ENCODE measurements at places on chromosomes 5 and 9. TPM values are rescaled to one million over a fixed set of nuclear protein-coding genes. Genes with fewer than 3 reads are reported as not detected.

Gene URM1
- 43.5 TPM for total RNA-seq

Gene ZNF346
- total RNA-seq: 15.0 TPM

Gene KIF24
- 2.0 TPM for total RNA-seq

Gene TEX48
- total RNA-seq: not detected

Gene PRRX2
- total RNA-seq: not detected

Gene PCDHB3
- total RNA-seq: 4.7 TPM

Gene INSL4
- total RNA-seq: not detected

Gene TMEFF1
- 8.0 TPM for total RNA-seq

Gene AK8
- total RNA-seq: 0.13 TPM

Gene CARTPT
- total RNA-seq: not detected

Gene OLFM1
- not detected for total RNA-seq

Gene BTNL3
- total RNA-seq: 0.21 TPM

Gene SPATA31A3
- not detected for total RNA-seq

Gene FAM151B
- 12.0 TPM for total RNA-seq

Gene MFAP3
- total RNA-seq: 89.5 TPM

Gene CCNJL
- total RNA-seq: 2.4 TPM

Gene CDX1
- not detected for total RNA-seq

- no peak for DNase-seq
These were observed 11.7 kb upstream of the SH3PXD2B start for GRCh38 chr5:172466062-172466461.

GRCh38 chr5:15492545-15492944 lies 7.4 kb upstream of the FBXL7 start:
- DNase-seq: no peak

GRCh38 chr5:32506201-32506661 lies 61.7 kb upstream of the ZFR start:
- peak; percentile 46 for DNase-seq

DNA sequence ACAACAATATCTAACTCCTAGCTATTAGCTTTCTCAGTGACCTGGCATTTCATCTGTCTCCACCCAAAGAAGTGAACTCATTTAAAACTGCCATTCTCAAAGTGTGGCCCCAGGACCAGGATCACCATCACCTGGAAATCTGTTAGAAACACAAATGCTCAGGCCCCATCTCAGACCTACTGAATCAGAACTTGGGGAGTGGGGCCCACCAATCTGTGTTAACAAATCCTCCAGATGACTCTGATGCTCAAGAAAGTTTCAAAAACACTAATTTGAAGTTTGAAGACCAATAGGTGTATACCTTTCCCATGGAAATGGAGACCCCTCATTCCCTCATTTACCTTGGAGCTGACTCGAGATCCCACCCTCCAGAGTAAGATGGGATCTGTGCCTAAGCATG lies 72.3 kb downstream of the PRELID2 start:
- DNase-seq: no peak

DNA sequence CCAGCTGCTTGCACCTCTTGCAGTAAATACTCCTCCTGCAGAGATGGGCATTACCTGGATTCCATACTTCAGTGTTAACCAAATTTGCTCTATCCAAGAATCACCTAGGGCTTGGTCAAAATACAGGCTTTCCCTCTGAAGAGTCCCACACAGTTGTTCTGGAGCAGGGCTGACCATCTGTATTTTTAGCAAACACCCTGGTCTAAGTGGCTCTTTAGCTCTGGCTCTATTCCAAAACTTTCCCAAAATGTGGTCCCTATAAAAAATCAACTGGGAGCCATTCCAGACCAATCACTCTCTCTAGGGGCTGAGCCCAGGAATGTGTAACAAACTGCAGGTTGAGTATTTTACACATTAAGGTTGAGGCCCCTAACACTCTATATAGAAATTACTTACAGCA lies 153.7 kb downstream of the SPOCK1 start:
- peak; percentile 68 for DNase-seq

GRCh38 chr9:37870799-37871176 lies 33.1 kb downstream of the SLC25A51 start:
- no peak for DNase-seq

DNA sequence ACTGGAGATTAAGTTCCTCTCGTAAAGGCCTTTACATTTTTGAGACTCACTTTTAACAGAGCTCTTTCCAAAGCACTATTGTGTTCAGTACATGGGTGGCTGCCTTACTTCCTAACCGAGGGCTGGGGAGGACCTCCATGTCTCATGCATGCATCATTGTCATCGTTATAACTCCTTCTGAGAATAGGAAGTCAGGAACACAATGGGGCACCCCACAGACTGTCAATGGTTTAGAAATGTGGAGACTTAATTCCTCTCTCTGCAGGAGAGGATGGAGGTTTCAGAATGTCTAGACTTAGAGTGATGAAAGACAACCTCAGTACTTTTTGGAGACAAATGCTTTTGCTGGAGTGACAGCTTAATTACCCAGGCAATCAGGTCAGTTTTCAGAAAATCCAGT lies 83.9 kb downstream of the PRLR start:
- DNase-seq: no peak

- DNase-seq: no peak
These were observed 216.8 kb upstream of the NFIL3 start for GRCh38 chr9:91640428-91640827.

DNA sequence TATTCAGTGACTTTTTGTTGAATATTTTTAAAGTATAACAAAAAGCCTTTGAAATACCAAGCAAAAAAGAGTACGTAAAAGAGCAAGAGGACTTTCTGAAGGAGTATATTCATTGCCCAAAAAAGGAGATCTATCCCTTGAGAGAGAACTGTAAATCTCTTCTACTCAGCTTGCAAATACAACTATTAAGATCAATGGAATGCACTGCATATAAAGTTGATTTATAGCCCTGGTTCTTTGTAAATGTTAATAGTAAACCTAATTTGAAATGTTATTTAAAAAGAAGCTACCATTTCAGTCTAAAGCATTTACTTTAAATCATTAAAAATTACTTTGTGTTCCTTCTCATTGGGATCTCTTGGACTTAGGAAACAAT lies 168.1 kb downstream of the PDE4D start:
- DNase-seq: no peak

GRCh38 chr9:2242831-2243330 lies 227.7 kb downstream of the SMARCA2 start:
- no peak for DNase-seq

- peak; percentile 26 for DNase-seq
These were observed 11.2 kb upstream of the CFAP95 start for GRCh38 chr9:69809304-69809863.

DNA sequence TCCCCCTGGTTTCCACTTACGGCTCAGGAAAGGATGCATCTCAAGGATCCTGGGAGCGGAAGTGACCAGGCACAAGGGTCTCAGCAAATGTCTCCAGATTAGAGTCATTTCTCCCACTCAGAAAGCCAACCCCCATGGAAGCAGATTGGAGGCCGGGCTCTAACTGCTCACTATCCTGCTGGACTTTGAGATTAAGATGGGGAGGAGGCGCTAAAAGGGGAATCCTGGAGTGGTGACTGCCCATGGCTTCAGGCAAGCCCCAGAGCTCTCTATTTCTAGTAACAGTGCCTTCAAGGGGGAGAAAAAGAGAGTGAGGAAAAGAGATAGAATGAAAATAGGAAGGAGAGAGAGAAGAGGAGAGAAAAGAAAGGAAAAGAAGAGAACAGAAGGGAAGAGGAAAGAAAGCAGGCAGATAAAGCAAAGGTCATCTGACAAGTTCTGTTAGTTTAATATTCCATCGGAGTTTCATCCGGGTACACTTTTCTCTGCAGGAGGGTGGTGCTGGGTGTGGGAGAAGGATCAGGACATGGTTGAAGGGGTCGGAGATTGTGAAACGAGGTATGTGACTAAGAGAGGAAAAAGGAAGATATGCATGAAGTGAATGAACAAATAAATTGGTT lies at the start of gene AGXT2:
Gene AGXT2, minus strand, starts transcription at position 165 of the 620 bp plus-strand sequence. Its CDS starts 57 bp downstream, at position 108.
- no peak for DNase-seq

GRCh38 chr9:14524873-14525515 lies 168.2 kb downstream of the ZDHHC21 start:
- no peak for DNase-seq

- no peak for DNase-seq
These were observed 3.2 kb downstream of the TEK start for GRCh38 chr9:27112235-27112634.

- DNase-seq: no peak
These were observed 1.6 kb downstream of the SLC22A4 start for GRCh38 chr5:132295505-132296411.

- DNase-seq: peak; percentile 50
These were observed 122.0 kb downstream of the GALNT10 start for GRCh38 chr5:154312576-154312975.

DNA sequence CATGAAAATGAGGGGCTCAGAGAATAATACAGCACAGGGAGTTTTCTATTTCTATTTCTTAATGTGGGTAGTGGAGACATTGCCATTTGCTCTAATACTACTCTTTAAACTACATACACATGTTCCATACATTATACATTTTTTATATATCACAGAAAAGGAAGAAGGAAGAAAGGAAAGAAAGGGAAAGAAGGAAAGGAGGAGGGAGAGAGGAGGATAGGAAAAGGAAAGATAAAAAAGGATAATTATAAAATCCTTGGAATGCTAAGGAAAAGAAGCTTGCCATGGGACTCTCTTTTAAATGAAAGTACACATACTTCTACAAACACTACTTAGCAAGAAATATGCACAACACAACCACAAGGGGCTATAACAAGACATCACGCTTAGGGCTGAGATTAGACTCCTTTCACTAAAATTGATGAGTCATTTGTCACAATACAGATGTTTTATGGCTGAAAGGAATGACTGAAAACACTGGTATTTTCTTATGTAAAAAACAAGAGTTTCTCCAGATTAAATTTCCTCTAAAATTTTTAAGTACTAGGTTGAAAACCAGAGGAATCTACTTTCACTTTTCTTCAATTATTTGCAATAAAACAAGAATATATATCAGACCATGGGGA lies 219.8 kb downstream of the ARL15 start:
- DNase-seq: peak; percentile 62

DNA sequence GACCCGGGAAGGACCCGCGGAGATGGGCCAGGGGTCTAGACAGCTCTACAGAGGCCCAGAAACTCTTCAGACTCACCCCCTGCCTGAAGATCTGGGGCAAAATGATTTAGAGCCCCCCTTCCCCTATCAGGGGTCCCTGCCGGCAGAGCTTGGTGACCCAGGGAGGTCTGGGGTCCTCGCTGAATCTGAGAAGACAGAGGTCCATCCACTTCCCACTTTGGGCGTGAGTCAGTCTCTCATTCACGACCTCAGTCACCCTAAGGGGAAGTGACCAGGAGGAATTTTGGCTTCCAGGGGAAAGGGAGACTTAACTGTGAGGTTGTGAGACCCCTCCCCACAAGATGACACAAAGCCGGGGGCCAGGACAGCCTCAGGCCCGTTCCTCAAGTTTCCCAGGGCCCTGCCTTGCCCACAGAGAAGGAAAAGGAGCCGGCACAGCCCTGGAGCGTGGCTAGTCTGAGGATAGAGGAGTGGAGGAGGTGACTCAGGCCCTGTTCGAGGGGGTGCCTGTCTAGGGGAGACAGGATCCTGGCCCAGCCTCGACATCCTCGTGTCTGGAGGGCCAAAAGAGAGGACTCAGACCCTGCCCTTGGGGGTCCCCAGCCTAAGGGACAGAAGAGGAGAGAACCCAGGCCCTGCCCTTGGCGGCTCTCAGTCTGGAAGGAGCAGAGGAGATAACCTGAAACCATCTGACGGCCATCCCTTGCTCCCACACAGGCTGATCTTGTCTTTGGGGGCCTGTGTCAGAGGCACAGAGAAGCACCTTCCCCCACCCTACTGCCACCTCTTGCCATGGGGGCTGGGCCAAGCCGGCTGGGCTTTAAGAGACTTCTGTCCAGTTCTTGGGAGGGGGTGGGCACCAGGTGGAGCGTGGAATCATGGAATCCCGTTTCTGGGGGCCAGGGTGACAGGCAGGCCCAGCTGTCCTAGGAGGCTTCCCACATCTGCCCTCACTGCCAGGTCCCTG lies 889 bp downstream of the PDLIM4 start:
- peak; percentile 92 for DNase-seq

GRCh38 chr5:55610542-55610941 lies 75.8 kb upstream of the PLPP1 start:
- DNase-seq: no peak

DNA sequence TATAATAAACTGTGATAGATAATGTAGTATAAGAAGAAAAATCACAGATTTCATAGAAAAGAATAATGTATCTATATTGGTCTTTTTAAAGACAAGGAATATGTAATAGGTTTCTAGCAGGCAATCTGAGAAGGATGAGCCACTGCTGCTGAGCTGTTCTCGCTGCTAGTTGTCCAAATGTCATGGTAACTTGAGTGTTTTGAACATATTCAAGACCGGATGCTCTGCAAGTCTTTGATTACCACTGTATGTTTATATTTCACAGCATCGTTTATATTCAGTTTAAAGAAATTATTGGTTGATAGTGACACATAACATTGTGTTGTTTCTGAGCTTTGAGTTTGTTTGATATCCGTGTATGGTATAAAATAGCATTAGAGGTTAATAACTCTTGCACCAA lies 9.6 kb downstream of the C5orf47 start:
- DNase-seq: peak; percentile 5

- no peak for DNase-seq
These were observed 153.6 kb downstream of the TRIO start for GRCh38 chr5:14296533-14297331.

DNA sequence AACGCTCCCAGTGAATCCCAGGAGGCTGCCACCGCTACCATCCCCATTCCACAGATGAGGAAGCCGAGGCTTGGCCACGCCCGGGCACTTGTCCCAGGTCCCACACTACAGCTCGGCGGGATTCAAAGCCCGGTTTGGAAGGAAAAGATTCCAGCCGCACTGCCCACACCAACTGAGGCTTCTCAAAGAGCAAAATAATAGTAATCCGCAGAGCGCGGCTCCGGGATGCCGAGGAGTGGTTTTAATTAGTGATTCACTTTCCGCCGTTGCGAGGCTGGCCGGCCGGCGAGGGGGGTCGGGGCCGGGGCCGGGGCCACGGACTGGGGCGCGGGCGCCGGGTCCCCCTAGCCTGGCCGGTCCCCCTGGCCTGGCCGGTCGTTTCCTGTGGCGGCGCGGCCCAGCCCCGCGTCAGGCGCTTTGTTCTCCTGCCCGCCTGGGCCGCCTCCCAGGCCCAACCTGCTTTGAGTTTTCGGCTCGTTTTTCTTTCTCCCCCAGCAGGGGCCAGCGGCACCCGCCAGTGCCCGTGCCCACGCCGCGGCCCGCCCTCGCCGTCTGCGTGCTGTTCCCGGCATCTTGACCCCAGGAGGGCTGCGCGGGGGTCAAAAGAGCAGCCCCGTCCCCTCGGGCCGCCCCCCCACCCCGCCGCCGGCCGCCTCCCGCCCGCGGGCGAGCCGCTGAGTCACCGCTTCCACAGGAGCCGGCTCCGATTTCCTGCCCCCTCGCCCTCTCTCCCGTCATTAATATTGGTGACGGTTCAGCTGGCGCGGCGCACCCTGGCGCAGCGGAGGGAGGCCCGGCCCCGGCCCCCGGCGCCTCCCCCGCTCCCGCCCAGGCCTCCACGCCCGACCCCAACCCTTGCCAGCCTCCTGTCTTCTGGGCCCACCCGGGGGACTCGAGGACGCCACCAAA lies 31.2 kb downstream of the FGF18 start:
- DNase-seq: peak; percentile 61

- no peak for DNase-seq
These were observed 570.7 kb upstream of the WWC1 start for GRCh38 chr5:167720676-167721260.

- no peak for DNase-seq
These were observed 43.3 kb downstream of the TLE4 start for GRCh38 chr9:79615038-79615437.

Data from myocyte (in vitro differentiated cells).